ENCODE measurements at places on chromosomes 7 and 10. TPM values are rescaled to one million over a fixed set of nuclear protein-coding genes. Genes with fewer than 3 reads are reported as not detected.
A peak's percentile ranks its signal among the peaks of the same experiment; 100 is the strongest.

Gene OPN4
- total RNA-seq, result not detected

Gene BLNK
- total RNA-seq, result 6.9 TPM

Gene PRPS1L1
- not detected for total RNA-seq

GRCh38 chr10:133276100-133276434 is 601 bp downstream of the ADAM8 start:
- H3K27ac ChIP-seq, result no peak overlapping the region
- no peak for DNase-seq
- no peak overlapping the region for H3K4me3 ChIP-seq
- H3K4me1 ChIP-seq, result peaks cover 42% of the 10 kb centered on the region
- H3K27me3 ChIP-seq, result peaks cover 13% of the 10 kb centered on the region
- H3K36me3 ChIP-seq, result no peaks in the 10 kb centered on the region

DNA sequence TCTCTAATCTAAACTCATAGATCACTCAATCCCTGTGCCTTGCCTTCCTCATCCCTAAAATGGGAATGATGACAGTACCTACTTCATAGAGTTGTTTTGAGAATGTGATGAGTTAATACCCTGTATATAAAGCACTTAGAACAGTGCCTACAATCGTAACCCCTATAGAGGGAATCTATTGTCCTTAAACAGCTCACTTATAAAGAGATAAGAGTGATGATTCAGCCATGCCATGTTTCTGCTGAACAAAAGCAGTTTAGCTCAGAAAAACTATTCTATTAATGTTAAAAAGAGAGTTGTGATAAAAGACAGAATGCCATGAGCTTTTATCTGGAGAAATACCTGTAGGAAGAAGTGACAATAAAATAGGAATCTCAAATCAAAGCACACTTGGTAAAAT is 63.6 kb downstream of the CUBN start:
- H3K4me1 ChIP-seq, result peaks cover 20% of the 10 kb centered on the region
- H3K27me3 ChIP-seq, result no peaks in the 10 kb centered on the region
- no peak overlapping the region for H3K4me3 ChIP-seq
- DNase-seq, result no peak
- no peaks in the 10 kb centered on the region for H3K36me3 ChIP-seq

DNA sequence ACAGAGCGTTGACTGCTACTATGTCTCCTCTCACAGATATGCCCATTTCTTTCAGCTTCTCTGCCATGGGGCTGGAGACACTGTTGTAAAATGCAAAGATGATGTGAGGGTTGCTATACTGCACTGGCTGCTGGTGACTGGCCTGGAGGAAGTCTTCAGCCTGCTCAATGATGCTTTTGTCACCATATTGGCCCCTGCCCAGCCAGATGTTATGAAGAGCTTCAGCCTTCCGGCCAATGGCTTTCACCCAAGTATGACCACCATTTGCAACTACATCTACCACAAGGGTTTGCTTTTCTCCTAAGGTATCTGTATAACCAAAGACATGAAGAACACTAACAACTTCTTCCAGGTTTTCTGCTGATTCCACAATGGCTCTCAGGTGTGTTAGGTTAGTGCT is 1.6 kb downstream of the C7orf25 start:
- peak overlapping the region; percentile 90 for H3K4me3 ChIP-seq
- DNase-seq, result no peak
- H3K4me1 ChIP-seq, result peaks cover 25% of the 10 kb centered on the region
- no peaks in the 10 kb centered on the region for H3K27me3 ChIP-seq

DNA sequence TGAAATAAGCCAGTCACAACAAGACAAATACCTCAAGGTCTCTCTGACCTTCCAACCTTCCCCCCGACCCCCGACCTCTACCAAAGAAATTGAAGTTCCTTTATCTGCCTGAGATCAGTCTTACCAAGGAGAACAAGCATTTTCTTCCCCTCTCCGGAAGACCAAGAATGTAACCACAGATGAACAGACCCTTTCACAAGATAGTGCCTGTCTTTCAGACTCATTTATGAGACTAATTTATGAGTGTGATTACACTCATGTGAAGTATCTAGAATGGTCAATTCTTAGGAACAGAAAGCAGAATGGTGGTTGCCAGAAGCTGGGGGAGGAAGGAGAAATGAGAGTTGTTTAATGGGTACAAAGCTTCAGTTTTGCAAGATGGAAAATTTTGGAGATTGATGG is 108.9 kb upstream of the MKLN1 start:
- no peaks in the 10 kb centered on the region for H3K36me3 ChIP-seq
- H3K4me3 ChIP-seq, result no peak overlapping the region
- H3K27ac ChIP-seq, result no peak overlapping the region
- no peak for DNase-seq
- H3K4me1 ChIP-seq, result peaks cover 10% of the 10 kb centered on the region

All from hepatocyte (in vitro differentiated cells).